ENCODE measurements at places on chromosomes 4 and X.

GRCh38 chrX:386239-386767 is 404 bp downstream of the PPP2R3B start:
- DNase-seq: no peak

DNA sequence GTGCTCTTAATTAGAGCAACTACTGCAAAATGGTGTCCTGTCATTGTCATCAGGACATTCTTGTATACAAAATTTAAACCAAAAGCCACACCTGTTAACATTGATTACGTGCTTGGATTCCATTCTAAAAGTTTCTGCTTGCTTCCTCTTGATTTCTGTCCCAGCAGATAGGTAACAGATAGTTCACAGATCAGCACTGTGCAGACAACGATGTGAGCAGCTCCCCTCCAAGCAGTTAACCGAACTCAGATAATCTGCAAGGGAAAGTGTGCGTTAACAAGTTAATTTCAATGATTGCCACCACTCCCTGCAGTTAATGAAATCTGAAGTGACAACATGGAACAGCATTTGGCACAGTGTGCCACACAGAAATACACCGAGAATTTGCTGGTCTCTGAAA is 54.4 kb upstream of the RELL1 start:
- DNase-seq: no peak

- DNase-seq: no peak
These were observed 60.7 kb downstream of the EFHC2 start for GRCh38 chrX:44282753-44283152.

DNA sequence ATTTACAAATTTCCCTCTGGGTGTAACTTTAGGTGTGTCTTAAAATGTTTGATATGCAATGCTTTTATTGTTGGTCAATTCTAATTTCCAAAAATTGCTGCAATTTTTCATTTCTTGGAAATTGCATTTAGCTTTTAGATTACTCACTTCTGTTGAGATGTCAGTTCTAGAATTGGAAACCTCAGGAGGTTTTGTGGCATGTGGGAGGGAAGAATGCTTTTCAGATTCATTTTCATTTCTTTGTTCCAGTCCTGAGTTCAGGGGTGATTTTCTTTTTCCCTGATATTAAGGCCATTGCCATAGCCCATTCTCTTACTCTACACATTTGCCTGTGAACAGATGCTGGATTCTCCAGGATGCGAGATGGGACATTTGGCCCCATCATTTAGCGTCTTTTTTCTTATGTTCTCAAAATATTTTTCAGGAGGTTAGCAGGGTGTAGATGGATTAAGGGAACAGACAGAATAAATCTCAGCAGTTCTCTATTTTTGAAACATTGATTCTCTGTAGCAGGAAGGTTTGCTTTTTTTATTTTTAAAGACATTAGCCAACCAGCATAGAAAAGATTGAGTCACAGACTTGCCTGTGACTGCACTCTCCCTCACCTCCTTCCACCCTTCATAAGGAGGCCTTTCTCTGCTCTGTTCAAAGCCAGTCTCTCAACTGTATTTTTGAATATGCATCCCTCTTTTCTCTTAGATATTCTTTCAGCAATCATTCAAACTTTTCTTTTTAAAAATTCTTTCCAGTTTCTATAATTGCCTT is 238.4 kb upstream of the ANXA3 start:
- no peak for DNase-seq

GRCh38 chrX:19912-20571 is 261.1 kb upstream of the PLCXD1 start:
- DNase-seq: no peak

GRCh38 chrX:20315140-20315539 is 48.4 kb upstream of the RPS6KA3 start:
- DNase-seq: no peak

DNA sequence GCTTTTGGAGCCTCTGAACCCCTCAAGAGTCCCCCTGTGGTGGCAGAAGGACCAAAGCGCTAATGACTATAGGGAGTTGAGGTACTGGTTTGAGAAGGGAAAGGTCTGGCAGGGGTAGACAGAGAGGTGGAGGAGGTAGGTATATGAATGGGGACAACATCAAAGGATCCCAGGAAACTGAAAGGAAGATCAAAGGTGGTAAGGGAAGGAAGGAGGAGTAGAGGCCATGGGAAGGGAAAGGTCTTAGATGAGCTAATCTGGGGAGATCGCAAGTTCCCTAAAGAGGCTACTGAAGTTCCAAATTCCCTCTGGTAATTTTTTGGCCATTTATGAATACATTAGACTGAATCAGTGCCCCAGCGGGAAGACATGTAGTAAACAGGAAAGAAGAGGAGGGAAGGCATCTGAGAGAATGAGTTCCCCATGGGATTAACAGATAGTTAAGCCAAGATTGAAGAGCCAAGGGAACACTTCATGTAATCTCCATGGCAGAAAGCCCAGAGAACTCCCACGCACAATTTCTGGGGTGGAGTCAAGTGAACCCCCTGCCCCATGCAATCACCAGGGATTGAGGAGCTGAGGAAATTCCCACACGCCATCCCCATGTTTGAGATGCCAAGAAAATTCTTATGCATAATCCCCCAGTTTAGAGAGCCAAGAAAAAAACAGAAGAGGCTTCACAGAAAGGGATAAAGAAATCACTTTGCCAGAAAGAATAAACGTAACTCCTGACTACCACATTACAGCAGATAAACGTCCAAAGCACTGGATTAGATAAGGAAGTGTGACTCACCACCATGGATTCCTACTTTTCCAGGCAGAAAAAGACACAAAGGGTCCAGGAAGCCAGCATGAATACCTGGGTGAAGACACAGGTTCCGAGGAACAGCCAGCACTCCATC is 25.8 kb downstream of the ZNF630 start:
- no peak for DNase-seq

DNA sequence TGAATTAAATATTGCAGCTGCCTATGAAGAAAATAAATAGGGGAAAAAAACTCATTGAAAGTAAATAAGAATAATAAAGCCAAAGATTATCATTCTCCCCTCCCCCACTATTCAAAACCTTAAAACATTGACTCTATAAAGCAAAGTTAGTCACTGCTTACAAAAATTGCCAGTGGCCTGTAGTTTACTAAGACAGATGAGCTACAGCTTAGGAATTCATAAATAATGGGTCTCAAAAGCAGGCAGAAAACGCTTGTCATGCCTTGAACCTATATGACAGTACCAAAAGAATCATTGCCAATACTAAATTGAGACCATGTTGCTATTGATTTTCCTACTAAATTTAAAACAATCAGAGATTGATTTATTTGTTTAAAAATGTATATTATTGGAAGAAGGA is 78.9 kb downstream of the SLC10A7 start:
- DNase-seq: no peak

- DNase-seq: no peak
These were observed 6.9 kb downstream of the RELL1 start for GRCh38 chr4:37679301-37679700.

- DNase-seq: no peak
These were observed 1205.5 kb downstream of the ARAP2 start for GRCh38 chr4:35038845-35039244.

GRCh38 chr4:15233264-15233597 is 194.6 kb upstream of the C1QTNF7 start:
- DNase-seq: no peak

- DNase-seq: no peak
These were observed 56.4 kb downstream of the SLC2A9 start for GRCh38 chr4:9964879-9965278.

GRCh38 chrX:5155301-5155700 is 1073.4 kb downstream of the NLGN4X start:
- no peak for DNase-seq

GRCh38 chr4:155795991-155796390 is 37.2 kb downstream of the GUCY1B1 start:
- DNase-seq: no peak

GRCh38 chrX:101210630-101211029 is 9.0 kb upstream of the DRP2 start:
- no peak for DNase-seq

DNA sequence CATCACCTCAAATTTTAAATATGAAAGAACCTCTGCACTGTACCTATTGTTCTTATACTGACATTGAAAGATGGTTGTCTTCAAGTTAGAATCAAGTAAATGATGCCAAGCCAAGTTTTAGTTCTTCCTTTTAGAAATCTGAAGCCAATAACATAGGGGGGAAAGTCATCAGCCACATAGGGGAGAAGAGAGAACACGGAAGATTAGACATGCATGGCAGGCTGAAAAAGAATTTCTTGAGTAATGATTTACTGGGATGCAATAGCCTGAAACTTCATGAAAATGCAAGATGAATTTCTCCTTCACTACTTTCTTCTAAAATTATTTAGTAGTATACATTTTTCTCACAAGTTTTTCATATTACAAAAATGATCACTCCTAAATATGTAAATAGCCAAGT is 13.6 kb upstream of the EPGN start:
- DNase-seq: no peak

DNA sequence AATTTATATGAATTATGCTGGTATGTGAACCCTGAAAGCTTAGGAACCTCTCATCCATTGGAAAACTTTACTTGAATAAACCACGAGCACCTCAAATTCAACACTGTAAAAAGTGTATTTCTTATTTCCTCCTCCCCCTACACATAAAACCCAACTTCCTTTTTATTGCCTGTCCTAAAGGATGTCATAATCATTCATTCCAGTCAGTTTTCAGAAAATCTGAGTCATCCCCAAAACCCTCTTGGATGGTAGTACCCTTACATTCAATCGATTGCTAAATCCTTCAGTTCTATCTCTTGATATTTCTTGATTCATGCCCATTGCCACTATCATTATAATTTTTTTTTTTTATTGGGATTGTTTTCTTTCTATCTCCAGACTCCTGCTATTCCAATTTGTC is 91.1 kb upstream of the ATP8A1 start:
- no peak for DNase-seq

DNA sequence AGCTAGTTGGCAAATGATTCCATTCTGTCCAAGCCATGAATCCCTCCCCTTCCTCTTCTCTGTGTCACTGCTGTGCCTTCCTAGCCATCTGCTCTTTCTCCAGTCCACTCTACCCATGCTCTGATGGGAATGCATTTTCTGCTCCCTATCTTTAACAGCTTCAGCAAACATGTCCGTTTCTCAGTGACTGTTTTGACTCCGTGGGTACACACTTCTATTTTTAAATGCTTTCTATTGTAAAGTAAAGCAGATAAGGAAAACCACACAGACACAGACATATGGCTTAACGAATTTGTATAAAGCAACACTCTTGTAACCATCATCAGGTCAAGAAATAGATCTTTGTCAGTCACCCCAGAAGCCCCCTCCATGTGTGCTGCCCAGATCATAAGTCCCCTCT is 72.4 kb upstream of the KLHL13 start:
- DNase-seq: no peak

GRCh38 chr4:154589296-154590197 is 995 bp downstream of the FGA start:
- DNase-seq: no peak

GRCh38 chr4:23324021-23324690 is 565.7 kb downstream of the PPARGC1A start:
- no peak for DNase-seq

- DNase-seq: peak; percentile 92
These were observed 25.8 kb upstream of the CHRNA9 start for GRCh38 chr4:40309250-40309774.

GRCh38 chr4:2608291-2608690 is 71.8 kb downstream of the FAM193A start:
- DNase-seq: no peak

DNA sequence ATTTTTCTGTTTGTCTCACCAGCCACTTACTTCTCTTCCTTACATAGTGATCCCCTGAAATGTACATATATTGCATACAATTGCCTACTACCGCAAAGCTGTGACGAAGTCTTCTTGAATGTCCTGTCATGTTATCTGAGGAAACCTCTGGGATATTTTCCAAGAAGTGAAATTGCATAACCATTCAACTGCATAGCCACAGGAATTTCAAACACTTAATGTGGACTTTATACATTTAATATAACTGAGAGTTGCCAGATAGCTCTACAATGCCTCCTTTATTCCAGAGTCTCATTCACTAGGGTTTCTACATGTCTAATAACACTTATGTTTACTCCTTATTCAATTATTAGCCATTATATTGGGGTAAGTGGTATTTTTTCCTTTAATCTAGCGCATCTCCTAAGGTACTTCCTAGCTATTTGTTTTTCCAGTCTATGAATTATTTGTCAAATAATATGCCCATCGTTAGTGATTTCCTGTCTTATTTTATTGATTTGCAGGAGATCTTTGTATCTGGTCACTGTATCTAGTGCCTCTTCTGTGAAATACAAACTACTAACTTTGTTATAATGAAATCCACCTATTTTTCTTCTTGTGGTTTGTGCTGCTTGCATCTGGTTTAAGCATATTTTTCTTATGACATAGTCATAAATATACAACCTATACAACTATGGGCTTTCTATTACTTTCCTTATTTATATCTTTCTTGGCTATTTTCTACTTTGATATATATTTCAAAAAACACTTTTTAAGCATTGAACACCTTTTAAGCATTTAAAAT is 69.2 kb upstream of the GRID2 start:
- no peak for DNase-seq

GRCh38 chrX:102154218-102154860 is 1.4 kb downstream of the BEX5 start:
- DNase-seq: no peak

- no peak for DNase-seq
These were observed 12.7 kb downstream of the DRP2 start for GRCh38 chrX:101232316-101232715.

DNA sequence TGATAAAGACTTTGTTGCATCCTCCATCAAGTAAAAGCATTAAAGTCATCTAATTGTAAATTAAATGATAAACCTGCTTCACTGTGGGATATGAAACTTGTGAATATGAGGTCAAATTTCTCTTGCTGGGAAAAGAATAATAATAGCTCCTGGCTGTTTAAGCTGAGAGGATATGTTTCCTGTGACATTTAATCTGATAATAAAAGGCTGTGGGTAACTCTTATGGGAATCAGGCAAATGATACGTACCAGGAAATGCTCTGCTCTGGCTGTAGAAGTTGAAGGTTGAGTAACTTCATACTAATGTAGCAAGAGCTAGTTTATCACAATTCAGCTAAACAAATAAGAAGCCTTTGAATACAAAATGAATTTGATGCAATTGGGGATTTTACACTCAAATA is 574.6 kb downstream of the RAPGEF2 start:
- DNase-seq: no peak

GRCh38 chr4:171650543-171650942 is 162.7 kb upstream of the GALNTL6 start:
- DNase-seq: no peak

DNA sequence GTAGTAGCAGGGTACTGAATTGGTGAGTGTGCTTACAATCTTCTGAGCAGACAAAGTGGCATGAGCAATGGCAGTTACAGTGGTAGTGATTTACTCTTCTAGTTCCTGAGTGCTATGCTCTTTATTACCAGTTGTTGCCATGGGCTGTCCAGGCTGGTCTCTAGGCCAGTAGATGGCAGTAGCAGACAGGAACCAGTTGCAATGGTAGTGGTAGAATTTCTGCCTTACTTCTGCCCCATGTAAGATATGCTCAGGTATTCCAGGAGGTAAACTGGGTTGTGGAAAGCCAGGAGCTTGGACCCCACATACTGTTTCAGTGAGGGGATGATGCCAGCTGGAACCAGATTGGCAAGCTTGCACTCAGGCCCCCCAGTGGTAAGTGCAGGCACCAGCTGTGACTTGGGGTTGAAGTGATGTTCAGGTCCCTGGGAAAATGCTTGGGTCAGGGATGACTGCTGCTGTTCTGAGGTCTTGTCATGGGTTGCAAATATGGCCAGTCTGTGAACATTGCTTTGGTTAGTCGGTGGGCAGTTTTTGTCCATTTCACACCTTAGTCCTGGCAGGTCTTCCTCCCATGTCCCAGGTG is 63.0 kb upstream of the ZXDB start:
- DNase-seq: no peak

- DNase-seq: no peak
These were observed 491.0 kb upstream of the MAGEB2 start for GRCh38 chrX:29724316-29724715.

Data from Right ventricle myocardium inferior (tissue), 1 donor.